ENCODE measurements at places on chromosomes 7 and 10. TPM values are rescaled to one million over a fixed set of nuclear protein-coding genes. Genes with fewer than 3 reads are reported as not detected.

CCDC172 gene
- not detected for total RNA-seq

BZW2 gene
- total RNA-seq = 204 TPM

PARD3 gene
- total RNA-seq = 71.6 TPM

TAS2R41 gene
- total RNA-seq = not detected

ANK3 gene
- total RNA-seq = 65.7 TPM

FRMD4A gene
- 4.2 TPM for total RNA-seq

LIPF gene
- not detected for total RNA-seq

GRID2IP gene
- total RNA-seq = not detected

PRPS1L1 gene
- not detected for total RNA-seq

ABCA13 gene
- total RNA-seq = not detected

SPACDR gene
- total RNA-seq = 0.43 TPM

VAX1 gene
- 0.25 TPM for total RNA-seq

DDC gene
- total RNA-seq = not detected

BMPR1A gene
- total RNA-seq = 28.6 TPM

FAM237B gene
- total RNA-seq = not detected

DGKI gene
- 0.40 TPM for total RNA-seq

GSAP gene
- total RNA-seq = 39.7 TPM

TMEM236 gene
- 0.17 TPM for total RNA-seq

INHBA gene
- total RNA-seq = 3.1 TPM

AKR1E2 gene
- total RNA-seq = not detected

CHST15 gene
- total RNA-seq = 53.2 TPM

ZNF853 gene
- 0.59 TPM for total RNA-seq

DBF4 gene
- 58.6 TPM for total RNA-seq

GPR146 gene
- 0.72 TPM for total RNA-seq

SEMA3D gene
- total RNA-seq = 72.1 TPM

GATA3 gene
- 0.12 TPM for total RNA-seq

IRF5 gene
- total RNA-seq = 6.5 TPM

RASSF4 gene
- total RNA-seq = 0.63 TPM

CHN2 gene
- total RNA-seq = 3.6 TPM

FAM25G gene
- not detected for total RNA-seq

LFNG gene
- total RNA-seq = 0.20 TPM

CPXM2 gene
- not detected for total RNA-seq

PNLIPRP1 gene
- not detected for total RNA-seq

ELOVL3 gene
- total RNA-seq = not detected

WASL gene
- total RNA-seq = 32.4 TPM

CCDC146 gene
- 0.27 TPM for total RNA-seq

CYP2C19 gene
- not detected for total RNA-seq

MNX1 gene
- total RNA-seq = 2.7 TPM

WIPF3 gene
- 0.07 TPM for total RNA-seq

ANKRD30A gene
- total RNA-seq = not detected

PDZD7 gene
- total RNA-seq = 0.52 TPM

FANK1 gene
- total RNA-seq = 0.20 TPM

ACSM6 gene
- total RNA-seq = not detected

C1QL3 gene
- total RNA-seq = not detected

FOXP2 gene
- total RNA-seq = not detected

PRLHR gene
- not detected for total RNA-seq

MMP21 gene
- not detected for total RNA-seq

LHFPL3 gene
- not detected for total RNA-seq

TMEM270 gene
- not detected for total RNA-seq

MDH2 gene
- 178 TPM for total RNA-seq

All from NCI-H460 (cell line).